ENCODE measurements at places on chromosomes 6 and 20.

GRCh38 chr6:100677240-100677639, 203.9 kb downstream of the ASCC3 start:
- DNase-seq, result no peak

- DNase-seq, result no peak
These were observed 6.8 kb downstream of the GUCA1A start for GRCh38 chr6:42179945-42180313.

DNA sequence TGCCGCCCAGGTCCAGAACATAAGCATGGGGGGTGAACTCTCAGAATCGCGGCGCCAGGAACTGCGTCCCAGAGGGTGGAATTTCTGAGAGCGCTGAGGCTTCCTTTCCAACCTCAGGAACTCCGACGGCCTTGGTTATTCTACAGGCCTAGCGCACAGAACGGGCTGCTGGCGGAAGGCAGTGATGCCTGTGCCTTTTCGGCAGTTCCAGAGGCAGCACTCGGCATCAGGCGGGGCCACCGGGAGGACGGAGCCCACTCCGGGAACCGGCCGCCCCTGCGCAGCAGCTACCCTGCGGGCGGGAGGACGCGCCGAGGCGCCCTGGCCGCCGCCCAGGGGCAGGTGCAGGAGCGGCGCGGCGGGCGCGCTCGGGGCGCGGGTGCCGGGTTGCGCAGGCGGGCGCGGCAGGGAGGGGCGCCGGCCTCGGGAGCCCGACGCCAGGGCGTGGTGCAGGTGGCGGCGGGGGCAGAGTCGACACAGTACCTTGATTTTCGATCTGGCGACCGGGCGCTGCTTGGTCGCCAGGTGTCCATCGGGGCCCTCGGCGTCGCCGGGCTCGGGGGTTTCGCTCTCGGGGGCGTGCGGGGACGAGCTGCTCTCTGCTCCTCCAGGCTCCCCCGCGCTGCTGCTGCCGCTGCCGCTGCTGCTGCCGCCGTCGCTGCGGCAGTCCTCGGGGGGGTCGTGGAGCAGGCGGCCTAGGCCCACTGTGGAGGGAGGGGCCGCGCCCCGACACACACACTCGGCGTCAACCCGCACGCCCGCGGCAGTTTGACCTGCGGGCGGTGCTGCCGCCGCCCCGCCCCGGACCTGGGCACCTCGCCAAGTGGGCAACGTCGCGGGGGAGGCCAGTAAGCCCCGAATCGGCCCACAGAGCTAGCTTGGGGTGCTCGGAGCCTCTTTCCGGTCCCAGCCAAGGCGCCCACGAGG, 1.3 kb downstream of the OVOL2 start:
- no peak for DNase-seq

DNA sequence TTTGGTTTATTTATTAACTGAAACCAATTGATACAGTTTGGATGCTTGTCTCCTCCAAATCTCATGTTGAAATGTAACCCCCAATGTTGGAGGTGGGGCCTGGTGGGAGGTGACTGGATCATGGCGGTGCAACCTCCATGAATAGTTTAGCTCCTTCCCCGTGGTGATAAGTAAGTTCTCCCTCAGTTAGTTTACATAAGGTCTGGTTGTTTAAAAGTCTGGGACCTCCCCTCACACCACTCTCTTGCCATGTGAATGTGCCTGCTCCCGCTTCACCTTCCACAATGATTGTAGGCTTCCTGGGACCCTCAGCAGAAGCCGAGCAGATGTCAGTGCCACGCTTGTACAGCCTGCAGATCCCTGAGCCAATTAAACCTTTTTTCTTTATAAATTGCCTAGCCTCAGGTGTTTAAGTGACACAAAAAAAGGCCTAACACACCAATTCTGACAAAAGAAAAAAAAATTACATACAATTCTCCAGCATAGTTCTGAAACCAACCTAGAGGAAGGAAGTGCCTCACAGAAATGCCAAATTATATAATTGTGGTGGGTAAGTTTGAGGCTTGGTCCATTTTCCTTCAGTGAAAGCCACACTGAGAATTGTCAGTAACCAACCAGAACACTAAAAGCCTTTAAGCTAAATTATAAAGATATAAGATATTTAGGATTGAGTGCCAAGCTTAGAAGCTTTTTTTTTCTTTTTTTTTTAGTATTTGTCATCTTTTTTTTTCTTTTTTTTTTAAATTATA, 15.0 kb downstream of the MAP7 start:
- no peak for DNase-seq

DNA sequence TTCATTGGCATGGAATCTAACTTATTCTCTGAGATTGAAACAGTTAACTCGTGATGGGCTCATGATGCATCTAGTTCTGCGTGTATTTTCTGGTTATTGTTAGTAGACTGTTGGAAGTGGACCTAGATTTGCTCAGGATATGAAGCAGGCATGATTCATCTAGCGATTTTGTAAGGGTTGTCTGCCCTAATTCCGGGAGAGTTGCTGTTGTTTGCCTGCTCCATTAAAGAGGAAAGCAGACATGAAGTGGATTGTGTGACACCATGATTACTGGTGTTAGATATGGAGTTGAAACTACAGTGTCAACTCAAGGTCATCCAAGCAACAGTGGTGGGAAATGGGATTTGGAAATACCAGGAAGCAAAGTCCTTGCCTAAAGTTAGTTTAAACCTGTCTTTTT, 41.0 kb downstream of the SOX4 start:
- DNase-seq, result no peak

- DNase-seq, result no peak
These were observed 1252.8 kb upstream of the GJE1 start for GRCh38 chr6:140879946-140880345.

GRCh38 chr6:166525567-166525966, 60.9 kb downstream of the RAMACL start:
- DNase-seq, result no peak

DNA sequence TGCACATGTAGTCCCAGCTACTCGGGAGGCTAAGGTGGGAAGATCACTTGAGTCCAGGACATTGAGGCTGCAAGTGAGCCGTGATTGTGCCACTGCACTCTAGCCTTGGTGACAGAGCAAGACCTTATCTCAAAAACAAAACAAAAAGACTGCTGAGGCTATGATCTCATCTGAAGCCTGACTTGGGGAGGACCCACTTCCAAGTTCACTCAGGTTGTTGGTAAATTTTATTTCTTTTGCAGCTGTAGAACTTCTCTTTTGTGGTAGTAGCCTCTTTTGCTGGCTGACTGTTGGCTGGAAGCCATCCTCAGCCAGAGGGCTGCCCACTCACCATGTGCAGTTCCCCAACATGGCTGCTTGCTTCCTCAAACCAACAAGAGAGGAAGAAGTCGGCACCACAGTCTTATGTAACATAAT, 36.8 kb upstream of the ME1 start:
- no peak for DNase-seq

GRCh38 chr6:87589693-87590416, at the start of the genes ORC3 and RARS2:
Gene ORC3 (plus strand): TSS chr6:87590135. CDS start chr6:87590169, 34 bp downstream.
Gene RARS2 (minus strand): TSS chr6:87589987. CDS start chr6:87589957, 30 bp downstream.
- peak; percentile 91 for DNase-seq

- no peak for DNase-seq
These were observed 9.2 kb downstream of the FOXA2 start for GRCh38 chr20:22575087-22575721.

DNA sequence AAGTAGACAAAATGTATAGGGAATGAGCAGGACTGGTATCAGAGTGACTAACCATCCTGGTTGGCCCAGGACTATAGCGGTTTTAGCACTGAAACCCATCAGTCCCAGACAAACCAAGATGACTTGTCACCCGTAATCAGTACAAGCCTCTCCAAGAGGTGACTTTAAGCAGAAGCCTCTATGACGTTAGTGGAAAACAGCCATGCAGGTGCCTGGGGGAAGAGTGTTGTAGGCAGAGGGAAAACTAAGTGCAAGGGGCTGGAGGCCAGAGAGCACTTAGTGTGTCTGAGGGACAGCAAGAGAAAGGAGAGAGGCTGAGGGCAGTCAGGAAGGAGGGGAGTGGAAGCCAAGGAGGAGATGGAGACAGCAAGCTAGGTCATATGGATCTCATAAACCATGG, 2.1 kb downstream of the SGK2 start:
- no peak for DNase-seq

- DNase-seq, result no peak
These were observed 163.1 kb downstream of the SOD2 start for GRCh38 chr6:159529934-159530333.

DNA sequence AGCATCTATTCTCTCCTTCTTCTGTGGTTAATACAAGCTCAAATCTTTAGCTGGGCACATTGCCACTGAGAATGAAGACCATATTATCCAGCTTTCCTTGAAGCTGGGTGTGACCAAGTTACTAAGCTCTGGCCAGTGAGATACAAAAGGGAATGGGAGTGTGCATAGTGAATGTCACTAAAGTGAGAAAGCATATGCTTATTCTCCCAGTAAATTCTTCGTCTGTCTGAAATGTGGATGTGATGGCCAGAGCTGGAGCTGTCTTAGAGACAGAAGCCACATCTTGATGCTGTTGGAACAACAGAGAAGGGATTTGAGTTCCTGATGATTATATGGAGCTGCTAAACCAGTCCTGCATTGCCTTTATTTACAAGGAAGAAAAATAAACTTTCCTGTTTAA, 60.1 kb downstream of the SESN1 start:
- DNase-seq, result no peak

DNA sequence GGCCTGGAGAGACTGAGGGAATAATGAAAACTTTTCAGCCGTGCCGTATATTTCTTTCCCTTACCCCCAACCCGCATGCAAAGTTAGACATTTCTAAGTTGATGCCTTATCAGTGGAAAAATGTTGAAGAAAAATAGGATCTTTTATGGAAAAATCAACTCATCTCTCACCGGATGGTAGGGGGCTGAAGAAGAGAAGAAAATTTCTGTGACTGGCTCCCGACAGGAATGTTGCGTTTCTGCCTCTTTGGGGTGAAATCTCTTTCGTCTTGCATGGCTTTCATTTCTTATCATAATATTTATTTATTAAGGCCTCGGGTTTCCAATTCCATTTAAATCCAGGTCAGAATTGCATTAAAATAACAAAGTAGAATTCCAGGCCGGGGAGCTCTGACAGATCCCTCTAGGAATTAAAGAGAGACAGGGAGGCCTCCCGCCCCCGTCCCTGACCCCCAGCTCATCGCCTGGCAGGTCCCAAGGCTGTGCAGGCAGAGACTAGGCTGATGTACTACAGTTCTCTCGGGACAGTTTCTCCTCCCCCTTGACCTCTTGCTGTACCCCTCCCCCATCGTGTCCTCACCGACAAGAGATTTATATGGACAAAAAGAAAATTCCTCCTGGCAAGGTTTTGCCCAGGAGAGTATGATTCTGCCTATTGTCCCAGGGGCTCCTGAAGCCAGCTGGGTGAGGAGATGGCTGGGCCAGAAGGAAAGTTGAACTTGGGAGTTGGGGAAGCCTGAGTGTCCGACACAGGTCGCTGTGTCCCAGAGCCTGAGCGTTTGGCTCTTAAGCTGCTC, 1.3 kb downstream of the SCUBE3 start:
- DNase-seq, result no peak

GRCh38 chr6:186340-186965, 105.8 kb upstream of the DUSP22 start:
- no peak for DNase-seq

DNA sequence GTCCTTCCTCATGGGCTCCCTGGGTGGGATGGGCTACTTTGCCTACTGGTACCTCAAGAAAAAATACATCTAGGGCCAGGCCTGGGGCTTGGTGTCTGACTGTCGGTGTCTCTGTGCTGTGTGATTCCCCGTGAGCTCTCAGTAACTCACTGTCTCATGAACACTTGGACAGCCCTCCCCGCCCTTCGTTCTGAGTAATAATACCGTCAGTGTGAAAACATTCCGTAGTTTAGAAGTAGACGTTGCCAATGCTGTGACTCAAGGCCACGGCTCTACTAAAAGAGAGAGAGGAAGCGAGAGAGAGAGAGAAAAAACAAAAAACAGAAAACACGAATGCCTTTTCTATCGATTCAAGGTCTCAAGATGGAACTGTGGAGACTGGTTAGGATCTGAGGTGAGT, 31.8 kb downstream of the FITM2 start:
- no peak for DNase-seq

DNA sequence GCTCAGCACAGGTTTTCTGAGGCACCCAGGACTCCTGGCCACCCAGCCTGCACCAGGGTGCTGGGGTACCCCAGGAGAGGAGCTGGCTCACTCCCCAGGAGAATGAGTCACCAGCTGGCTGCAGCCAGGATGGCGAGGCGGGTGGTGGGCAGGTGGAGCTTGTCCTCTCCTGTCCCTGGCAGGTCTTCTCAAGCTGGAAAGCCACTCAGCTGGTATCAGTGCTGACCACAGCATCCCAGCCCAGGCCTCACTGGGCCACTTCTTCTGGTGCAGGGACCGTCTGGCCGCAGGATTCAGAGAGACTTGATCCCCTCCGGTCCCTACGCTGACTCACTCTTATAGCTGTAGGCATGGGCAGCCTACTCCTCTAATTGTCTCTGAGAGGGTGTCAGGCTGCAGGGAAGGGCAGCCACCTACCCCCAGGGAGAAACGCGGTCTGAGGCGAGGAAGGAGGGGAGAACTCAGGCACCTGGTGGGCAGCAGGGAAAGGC, 22.2 kb downstream of the TFEB start:
- DNase-seq, result no peak

GRCh38 chr20:63706852-63707557, 771 bp downstream of the ARFRP1 start:
- DNase-seq, result peak; percentile 40

DNA sequence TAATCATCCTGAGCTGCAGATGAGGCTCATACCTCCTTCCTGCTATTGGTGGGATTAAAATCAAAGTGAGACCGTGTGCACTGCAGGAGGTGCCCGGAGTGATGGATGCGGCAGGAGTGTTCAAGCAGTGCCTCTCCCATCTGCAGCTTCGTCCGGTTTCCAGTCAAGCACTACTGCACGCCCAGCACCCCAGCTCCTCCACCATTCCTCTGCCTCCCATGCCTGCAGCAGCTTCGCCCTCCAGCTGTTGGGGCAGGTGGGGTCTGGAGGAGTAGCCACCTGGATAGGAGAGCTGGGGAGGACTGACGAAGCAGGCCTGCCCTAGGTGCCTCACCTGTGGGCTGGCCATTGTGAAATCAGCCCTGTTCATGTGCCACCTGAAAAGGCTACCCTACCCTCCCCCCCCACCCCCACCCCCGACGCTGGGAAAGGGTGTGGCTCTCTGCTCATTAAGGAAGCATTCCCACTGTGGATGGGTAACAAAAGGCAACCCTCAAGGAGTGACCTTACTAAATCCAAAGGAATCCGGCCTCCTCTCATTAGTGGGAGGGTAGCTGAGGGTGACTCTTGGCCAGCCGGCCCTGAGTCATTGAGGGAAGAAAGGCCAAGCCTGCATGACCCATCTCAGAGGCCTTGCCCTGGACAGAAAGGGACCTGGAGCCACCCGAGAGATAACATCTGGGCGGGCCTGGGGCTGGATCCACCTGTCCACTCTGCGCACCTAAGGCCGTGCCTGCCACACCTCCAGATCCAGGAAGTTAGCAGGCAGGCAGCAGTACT, 115.9 kb upstream of the ARMC2 start:
- DNase-seq, result no peak

DNA sequence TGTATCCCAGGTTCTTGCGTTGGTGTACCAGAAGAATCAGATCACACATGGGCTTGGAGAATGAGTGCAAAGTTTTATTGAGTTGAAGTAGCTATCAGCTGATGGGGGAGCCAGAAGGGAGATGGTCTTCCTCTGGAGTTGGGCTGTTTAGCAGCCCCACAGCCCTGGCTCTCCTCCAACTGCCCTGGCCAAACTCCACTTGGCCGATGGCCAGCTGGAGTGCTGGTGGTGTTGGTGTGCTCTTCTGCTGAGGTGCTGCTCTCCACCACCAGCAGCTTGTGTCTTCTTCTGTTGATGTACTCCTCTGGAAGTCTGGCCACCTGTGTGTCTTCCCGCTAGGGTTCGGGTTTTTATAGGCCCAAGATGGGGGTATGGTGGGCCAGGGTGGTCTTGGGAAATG, 172.8 kb downstream of the TINAG start:
- DNase-seq, result no peak

Measured in activated CD8-positive, alpha-beta memory T cell treated with anti-CD3 and anti-CD28 coated beads for 1 hour (primary cell).